GM20000 (cell line): ENCODE measurements at places on chromosomes 13 and 19.

- no peak for DNase-seq
Observed at GRCh38 chr19:49775742-49776370, 9.1 kb downstream of the AP2A1 start.

GRCh38 chr19:19451429-19452242, 46.2 kb downstream of the GATAD2A start:
- DNase-seq = peak; percentile 57

DNA sequence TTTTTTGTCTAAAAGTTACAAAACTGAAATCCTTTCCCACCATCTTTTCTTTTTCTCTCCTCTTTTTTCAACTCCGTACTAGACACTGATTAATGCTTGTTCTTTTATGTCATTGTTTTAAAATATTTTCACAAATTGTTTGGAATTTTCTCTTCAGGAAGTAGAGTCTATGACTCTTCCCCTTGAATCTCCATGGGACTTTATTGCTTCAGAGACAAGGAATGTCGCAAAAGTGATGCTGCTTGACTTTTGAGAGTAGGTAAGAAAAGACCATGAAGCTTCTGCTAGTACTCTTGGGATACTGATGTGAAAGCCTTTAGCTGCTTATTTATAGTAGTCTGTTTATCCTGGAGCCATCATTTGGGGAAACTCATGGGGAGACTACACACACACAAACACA, 260.1 kb upstream of the SLC10A2 start:
- no peak for DNase-seq

GRCh38 chr19:38917516-38917915, 5.5 kb upstream of the CCER2 start:
- no peak for DNase-seq

- peak; percentile 37 for DNase-seq
Observed at GRCh38 chr13:24005755-24006281, 108.5 kb upstream of the C1QTNF9B start.

DNA sequence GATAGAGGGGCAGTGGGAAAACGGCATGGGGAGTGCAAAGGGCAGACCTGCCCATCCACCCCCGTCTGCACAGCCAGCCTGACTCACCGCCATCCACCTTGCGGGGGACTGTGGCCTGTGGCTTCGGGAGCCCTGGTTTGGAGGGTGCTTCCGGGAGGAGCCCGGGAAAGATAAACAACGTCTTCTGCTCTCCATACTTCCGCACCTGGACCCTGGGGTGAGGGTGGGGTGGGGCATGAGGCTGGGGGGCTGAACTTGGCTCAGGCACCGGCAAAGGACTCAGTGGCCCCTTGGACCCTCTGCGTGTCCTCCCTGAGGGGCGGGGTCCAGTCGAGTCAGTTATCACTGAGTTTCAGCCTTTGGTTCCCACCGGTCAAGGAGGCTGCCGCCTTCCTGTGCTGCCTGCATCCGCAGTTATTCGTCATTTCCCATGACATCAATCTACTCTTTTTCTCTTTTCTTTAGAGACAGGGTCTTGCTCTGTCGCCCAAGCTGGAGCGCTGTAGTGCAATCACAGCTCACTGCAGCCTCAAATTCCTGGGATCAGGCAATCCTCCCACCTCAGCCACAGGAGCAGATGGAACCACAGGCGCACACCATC, 3.2 kb downstream of the GPR108 start:
- no peak for DNase-seq

GRCh38 chr19:49953416-49953815, 7.6 kb downstream of the SIGLEC11 start:
- no peak for DNase-seq

- DNase-seq = peak; percentile 65
Observed at GRCh38 chr19:15379999-15380647, 536 bp upstream of the AKAP8 start.

GRCh38 chr13:31250435-31250834, 50.7 kb downstream of the B3GLCT start:
- DNase-seq = no peak

- DNase-seq = no peak
Observed at GRCh38 chr13:27309401-27309958, 38.9 kb downstream of the RASL11A start.

DNA sequence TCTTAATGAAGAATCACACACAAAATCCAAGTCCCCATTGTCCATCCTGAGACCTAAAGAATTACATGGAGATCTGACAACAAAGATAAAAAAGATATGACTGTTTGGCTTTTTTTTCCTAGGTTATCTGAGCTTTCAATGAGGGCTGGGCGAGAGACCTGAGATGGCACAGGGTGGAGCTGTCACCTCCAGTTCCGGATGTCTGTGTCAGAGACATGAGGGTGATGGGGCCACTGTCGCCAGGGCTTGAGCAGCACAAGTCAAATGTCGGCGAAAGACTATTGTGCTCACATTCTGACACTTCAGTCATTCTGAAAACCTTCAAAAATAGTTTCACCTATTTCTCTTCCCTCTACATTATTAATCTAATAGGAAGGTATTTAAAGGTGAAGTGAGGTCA, 65.7 kb downstream of the SLC7A1 start:
- no peak for DNase-seq

- DNase-seq = no peak
Observed at GRCh38 chr13:79311386-79311785, 94.7 kb downstream of the RBM26 start.

- peak; percentile 38 for DNase-seq
Observed at GRCh38 chr13:108227651-108228272, 9.6 kb downstream of the ABHD13 start.

GRCh38 chr13:97386801-97387484, 47.0 kb upstream of the RAP2A start:
- DNase-seq = no peak

- peak; percentile 37 for DNase-seq
Observed at GRCh38 chr19:719636-720344, 11.1 kb downstream of the PALM start.

DNA sequence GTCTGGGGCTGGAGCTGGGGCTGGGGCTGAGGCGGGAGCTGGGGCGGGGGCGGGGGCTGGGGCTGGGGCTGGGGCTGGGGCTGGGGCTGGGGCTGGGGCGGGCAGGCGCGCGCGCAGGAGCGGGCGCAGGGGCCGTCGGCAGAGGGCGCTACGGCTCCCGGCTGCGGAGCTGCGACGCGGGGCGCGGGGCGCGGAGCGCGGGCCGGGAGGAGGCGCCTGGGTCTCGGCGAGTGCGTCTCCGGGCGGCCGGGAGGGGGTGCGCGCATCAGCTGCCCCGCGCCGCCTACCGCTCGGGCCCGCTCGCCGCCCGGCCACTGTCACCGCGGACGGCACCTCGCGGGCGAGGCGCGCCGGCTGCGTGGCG, 422 bp upstream of the MTUS2 start:
- peak; percentile 88 for DNase-seq

DNA sequence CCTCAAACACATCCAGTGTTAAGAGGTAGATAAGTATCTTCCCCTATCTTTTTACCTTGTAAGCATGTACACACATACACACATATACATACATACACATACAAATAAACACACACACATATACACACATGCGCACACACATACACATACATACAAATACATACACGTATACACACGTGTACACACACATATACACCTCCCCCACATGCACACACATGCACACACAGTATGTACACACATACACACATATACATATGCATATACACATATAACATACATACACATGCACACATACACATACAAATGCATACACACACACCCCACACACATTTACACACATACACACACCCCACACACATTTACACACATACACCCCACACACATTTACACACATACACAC, 24.1 kb downstream of the ADGRE1 start:
- DNase-seq = no peak

GRCh38 chr19:45098521-45099466, 5.8 kb downstream of the PPP1R37 start:
- DNase-seq = no peak

- no peak for DNase-seq
Observed at GRCh38 chr13:77065461-77066147, 38.6 kb upstream of the FBXL3 start.

DNA sequence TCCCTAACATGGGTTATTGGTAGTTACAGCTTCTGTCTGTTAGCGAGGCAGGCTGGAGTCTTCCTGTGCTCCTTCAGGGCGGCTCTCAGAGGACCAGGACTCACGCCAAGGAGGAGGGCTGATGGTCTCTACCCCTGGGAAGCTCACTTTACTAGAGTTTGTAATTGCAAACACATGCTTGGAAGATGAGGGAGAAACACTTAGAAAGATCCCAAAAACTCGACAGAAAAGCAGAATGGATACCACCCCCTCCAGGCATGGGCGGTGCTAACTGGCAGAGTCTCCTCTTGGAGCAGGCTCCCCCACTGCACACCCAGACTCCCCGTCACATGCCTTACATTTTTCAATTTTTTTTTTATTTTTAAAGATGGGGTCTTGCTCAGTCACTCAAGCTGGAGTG, 62.0 kb downstream of the PARP4 start:
- no peak for DNase-seq

DNA sequence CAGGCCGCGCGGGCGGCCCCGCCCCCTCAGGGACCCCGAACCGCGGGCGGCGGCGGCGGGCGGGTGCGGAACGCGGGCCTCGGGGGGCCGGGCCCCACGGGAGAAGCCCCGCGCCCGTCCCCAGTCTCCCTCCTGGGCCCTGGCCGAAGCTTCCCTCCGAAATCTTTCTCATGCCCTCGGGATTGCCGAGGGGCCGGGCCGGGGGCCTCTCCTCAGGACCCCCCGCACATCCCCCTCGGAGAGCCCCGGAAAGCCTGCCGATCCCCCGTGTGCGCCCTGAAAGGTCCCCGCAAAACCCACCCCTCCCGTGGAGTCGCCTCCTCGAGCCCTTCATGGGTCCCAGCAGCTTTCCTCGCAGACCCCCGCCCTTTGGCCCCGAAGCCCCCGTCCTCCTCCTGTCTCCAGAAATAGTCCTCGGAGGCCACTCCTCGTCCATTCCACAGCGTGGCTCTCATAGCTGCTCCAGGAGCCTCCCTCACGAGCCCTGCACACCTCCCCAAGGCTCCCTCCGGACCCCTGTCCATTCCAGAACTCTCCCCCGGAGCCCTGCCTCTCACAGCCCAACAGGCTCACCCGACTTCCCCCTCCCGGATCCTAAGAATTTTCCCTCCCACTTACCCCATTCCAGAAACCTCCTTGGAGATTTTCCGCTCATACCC, 555 bp downstream of the SAMD4B start:
- DNase-seq = peak; percentile 27

GRCh38 chr13:36753176-36753575, 65.8 kb upstream of the RFXAP start:
- no peak for DNase-seq

- DNase-seq = no peak
Observed at GRCh38 chr19:31975461-31975860, 369.9 kb upstream of the ZNF507 start.

DNA sequence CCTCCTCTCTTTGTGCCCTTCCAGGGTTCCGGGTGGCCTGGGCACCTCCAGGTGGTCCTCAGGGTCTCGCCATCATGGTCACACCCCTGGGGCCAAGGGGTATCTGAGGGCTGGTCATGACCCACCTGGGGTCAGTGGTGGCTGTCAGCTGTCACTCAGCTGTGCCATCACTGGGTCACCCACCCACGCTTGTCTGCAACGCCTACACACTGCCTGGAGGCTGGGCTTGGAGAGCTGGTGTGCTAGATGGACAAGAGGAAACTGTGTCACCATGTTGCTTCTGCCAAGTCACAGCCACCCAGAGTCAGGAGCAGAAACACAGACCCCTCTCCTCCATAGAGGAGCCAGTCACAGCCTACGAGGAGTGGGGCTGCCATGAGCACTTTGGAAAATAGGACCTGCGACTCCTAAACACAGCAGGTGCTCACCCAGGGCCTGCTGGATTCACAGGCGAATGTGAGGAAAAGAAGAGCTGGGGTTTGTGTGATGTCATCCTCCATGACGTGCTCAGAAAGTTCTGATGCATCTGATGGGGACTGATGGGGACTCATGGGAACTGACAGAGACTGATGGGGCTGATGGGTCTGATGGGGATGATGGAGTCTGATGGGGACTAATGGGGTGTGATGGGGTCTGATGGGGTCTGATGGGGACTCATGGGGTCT, 10.7 kb upstream of the GRTP1 start:
- DNase-seq = no peak

DNA sequence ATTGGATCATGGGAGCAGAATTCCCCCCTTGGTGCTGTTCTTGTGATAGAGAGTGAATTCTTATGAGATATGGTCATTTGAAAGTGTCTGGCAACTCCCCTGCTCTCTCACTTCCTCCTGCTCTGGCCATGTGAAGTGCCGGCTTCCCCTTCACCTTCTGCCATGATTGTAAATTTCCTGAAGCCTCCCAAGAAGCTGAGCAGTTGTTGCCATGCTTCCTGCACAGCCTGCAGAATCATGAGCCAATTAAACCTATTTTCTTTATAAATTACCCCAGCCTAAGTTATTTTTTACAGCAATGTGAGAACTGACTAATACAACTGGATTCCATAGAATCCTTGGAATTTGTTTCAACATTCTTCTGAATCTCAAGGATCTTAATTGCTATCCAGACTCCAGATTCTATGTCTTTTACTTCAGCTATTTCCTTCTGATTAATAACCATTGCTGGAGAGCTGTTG, 328.1 kb downstream of the SLITRK5 start:
- DNase-seq = no peak

GRCh38 chr13:38398711-38399493, 49.3 kb downstream of the UFM1 start:
- no peak for DNase-seq

DNA sequence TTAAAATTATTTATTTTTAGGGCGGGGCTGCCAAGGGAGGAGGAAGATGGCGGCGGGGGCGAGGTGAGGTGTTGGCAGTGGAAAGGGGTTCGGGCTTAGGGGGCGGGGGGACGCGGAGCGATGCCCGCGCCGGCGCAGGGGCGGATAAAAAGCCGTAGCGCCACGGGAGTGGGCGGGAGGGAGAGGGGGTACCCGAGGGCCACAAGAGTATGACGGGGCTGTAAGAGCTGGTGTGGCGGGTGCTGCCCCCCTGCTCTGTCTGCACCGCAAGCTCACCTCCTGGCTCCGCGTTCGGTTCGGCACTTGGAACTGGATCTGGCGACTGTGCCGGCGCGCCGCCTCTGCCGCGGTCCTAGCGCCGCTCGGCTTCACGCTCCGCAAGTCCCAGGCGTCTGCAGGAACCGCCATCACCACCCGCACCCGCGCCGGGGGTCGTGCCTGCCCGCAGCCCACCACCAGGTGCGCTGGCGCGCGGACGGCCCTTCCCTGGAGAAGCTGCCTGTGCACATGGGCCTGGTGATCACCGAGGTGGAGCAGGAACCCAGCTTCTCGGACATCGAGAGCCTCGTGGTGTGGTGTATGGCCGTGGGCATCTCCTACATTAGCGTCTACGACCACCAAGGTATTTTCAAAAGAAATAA, 265.2 kb upstream of the SGCG start:
- peak; percentile 52 for DNase-seq
